Sigmoid colon (tissue), 7 donors: ENCODE measurements at places on chromosomes 13 and 19. TPM values are rescaled to one million over a fixed set of nuclear protein-coding genes. Genes with fewer than 3 reads are reported as not detected.

DNA sequence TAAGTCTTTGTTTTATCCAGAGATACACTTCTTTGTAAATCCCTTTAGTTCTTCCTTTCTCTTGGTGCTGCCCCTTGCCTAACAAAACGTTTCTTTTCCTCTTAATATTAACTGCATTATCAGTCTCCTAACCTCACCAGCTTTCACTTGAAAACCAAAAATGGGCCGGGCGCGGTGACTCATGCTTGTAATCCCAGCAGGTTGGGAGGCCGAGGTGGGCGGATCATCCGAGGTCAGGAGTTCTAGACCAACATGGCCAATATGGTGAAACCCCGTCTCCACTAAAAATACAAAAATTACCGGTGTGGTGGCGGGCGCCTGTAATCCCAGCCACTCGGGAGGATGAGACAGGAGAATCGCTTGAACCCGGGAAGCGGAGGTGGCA, 329.8 kb upstream of the MIR17HG start:
- DNase-seq: no peak

Gene ZIM2
- 1.5 TPM for total RNA-seq

- DNase-seq: no peak
These were observed 1.2 kb downstream of the LYPD3 start for GRCh38 chr19:43464134-43464775.

Gene MEDAG
- total RNA-seq: 23.9 TPM

DNA sequence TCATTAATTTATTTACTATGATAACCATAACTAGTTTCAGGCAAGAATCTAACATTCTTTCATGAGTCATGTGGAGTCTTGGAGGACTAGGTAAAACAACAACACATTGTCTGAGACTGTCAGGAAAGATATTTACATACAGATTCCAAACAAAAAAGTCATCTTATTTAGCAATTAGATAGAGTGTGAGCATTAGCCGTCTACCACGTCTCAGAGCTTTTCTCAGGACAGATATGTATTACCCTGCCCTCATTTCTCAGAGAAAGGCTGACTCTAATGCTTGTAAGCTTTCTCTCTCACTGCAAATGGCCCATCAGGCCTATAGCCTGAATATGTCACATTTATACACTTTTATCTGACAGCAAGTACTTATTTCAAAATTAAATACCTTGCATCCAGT, 312.1 kb upstream of the PCDH20 start:
- no peak for DNase-seq

DNA sequence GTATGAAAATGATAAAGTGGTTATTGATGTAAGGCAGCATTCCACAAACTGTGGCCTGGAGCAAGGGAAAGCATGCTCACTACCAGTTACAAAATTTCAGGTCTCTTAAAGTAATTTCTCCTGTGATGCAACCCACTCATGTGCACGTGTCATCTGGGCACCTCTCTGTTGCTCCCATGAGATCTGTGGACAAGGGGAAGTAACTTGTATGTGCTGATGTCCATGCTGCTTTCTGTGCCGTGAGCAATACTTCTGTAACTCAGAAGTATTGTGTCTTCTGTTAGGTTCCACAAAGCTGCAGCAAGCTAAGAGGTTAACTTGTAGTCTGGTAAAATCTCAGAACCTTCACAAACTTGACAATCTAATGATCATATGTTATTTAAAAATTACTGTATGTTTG, 930.0 kb upstream of the SLITRK6 start:
- no peak for DNase-seq

DNA sequence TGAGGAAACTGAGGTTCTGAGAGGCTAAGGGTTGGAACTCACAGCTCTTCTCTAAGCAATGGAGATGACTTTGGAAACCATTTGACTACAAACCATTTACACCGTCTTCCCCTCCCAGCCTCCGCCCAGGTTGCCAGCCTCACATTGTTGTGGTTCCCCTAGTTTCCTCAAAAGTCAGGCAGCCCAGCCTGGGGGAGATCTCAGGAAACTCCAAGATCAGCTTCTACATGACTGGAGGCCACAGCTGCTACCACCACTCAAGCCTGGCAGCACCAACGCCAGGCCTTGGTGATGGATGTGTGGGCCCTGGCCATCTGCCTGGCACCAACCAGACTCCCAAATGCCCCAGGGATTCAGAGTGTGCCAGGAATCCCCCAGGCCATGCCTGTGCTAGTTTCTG, 207.9 kb downstream of the TSHZ3 start:
- DNase-seq: no peak

DNA sequence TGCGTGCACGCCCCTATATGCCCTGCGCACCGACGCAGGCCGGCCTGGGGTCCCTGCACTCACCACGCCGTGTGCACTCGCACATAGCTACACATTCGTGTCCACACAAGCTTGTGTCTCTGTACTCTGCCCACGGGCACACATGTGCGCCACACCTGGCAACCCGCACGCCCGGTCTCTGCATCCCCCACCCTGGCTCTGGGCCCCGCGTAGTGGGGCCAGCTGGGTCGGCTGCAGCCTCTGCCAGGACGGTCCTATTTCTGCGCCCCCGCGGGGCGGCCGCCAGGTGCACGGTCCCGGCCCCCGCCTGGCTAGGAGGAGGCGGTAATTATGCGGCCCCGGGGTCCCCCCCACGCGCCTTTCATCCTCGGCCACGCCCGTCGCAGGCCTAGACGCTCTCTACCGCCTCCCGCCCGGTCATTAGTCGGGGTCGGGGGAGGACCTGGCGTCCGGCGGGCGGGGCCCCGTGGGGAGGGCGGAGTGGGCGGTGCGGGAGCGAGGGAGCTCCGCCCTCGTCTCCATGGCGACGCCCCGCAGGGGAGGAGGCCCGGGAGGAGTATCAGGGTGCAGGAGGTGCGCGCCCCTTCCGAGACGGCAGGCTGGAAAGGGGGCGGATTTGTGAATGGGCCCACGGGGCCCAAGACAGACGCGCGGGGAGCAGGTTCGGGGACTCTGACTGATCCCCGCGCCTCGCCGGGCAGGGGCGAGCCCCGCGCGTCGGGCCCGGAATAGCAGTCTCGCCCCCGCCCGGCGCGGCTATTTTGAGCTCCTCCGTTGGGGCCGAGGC, 2.8 kb upstream of the CIRBP start:
- DNase-seq: peak; percentile 94

GRCh38 chr19:44623080-44623479, 9.7 kb downstream of the IGSF23 start:
- DNase-seq: no peak

- no peak for DNase-seq
These were observed 111.3 kb downstream of the ZDHHC20 start for GRCh38 chr13:21347753-21348318.

Gene SGCG
- 0.95 TPM for total RNA-seq

DNA sequence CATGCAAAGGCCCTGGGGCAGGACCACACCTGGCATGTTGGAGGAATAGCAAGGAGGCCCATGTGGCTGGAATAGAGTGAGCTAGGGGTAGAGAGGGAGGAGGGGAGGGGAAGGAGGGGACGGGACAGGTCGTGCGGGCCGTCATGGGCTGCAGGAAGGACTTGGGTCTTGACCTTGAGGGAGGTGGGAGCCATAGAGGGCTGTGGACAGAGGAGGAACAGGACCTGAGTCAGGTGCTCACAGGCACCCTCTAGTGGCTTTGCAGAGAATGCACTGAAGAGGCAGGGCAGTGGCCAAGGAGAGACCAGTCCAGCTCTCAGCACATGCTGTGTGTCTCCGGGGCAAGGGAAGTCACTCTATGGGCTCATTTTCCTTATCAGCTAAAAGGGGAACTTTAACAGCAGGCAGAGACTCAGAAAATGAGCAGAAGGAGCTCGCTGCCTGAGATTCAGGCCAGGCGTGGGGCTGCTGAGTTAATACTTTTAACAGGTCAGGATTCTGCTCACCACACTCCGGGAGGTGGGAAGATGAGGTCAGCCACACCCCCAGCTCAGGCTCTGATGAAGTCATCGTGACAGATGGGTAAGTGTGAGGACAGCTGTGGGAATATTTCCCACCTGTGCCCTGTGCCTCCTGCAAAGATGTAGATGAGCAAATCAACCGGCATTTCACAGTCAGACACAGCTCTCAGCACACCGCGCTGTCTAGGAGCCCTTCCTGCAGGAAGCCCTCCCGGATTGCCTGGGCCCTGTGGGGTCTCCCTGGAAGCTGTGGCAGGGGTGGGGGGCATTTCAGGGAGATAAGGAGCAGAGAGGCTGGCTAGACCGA, 6.0 kb upstream of the TNFAIP8L1 start:
- peak; percentile 79 for DNase-seq

DNA sequence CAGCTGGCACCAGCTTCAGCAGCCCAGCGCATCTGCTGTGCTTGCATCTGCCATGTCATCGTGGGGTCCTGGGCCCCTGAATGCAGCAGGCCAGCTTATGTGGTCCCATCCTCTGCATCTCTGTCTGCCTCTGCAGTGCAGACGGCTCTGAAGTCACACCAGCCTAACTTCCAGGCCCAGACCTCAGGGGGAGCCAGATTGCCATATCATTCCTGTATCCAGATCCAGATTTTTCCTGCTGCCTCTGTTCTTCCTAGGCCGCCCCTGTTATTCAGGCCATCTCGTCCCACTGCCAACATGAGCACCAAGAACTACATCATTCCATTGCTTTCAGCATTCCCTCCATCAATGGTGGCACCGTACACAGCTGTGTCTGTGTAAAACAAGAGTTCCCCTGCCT, 571.6 kb downstream of the UQCRFS1 start:
- no peak for DNase-seq

DNA sequence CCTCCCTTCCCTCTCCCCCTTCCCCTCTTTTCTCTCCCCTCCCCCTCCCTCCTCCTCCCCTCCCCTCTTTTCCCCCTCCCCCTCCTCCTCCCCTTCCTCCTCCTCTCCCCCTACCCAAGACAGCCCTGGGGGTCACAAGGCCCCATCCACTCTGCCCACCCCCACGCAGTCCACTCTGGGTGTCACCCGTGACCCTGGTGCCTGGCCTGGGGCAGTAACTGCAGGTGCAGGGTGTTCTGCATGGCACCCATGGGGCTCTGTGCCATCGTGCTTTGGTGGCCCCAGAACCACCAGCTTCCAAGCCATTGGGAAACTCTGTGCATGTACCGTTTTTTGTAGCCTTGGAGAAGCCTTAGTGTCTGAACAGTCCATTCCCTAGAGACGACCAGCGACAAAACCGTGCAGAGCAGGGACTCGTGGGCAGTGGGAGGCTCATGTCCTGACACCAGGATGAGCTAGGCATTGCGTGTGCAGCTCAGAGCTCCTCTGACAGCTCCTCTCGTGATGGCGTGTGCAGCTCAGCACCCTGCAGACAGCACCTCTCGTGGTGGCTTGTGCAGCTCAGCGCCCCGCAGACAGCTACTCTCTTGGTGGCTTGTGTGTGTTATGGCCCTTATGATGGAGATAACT, 43.7 kb upstream of the F7 start:
- DNase-seq: peak; percentile 40

Gene GGN
- total RNA-seq: not detected

DNA sequence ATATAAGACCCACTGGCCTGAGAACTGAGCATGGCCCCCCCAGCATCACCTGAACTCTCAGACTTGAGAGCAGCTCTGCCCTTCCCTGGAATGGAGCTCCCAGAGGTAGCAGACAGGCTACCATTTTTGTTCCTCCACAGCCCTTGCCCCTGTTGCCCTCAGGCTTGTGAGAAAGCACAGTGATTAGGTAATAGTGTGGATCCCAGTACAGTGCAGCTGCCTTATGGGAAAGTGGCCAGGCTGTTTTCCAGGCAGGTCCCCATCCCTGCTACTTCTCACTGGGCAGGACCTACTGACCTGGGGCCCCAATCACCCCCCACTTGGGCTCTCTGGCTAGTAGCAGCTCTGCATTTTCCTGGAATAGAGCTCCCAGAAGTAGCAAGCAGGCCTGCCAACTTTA, 834.0 kb downstream of the DACH1 start:
- no peak for DNase-seq

Gene SIAH3
- not detected for total RNA-seq

Gene ZNF823
- total RNA-seq: 22.8 TPM

Gene IRS2
- total RNA-seq: 15.3 TPM

DNA sequence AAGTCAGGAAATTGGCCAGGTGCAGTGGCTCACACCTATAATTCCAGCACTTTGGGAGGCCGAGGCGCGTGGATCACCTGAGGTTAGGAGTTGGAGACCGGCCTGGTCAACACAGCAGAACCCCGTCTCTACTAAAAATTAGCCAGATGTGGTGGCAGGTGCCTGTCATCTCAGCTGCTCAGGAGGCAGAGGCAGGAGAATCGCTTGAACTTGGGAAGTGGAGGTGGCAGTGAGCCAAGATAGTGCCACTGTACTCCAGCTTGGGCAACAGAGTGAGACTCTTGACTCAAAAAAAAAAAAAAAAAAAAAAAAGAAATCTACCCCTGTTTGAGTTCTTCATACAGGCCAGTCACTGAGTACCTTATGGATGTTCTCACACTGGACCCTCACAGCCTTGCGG, 42.0 kb downstream of the SLC15A1 start:
- no peak for DNase-seq

GRCh38 chr19:55832676-55833075, 877 bp upstream of the NLRP11 start:
- no peak for DNase-seq

GRCh38 chr13:100461309-100462030, 127.1 kb downstream of the GGACT start:
- DNase-seq: no peak

DNA sequence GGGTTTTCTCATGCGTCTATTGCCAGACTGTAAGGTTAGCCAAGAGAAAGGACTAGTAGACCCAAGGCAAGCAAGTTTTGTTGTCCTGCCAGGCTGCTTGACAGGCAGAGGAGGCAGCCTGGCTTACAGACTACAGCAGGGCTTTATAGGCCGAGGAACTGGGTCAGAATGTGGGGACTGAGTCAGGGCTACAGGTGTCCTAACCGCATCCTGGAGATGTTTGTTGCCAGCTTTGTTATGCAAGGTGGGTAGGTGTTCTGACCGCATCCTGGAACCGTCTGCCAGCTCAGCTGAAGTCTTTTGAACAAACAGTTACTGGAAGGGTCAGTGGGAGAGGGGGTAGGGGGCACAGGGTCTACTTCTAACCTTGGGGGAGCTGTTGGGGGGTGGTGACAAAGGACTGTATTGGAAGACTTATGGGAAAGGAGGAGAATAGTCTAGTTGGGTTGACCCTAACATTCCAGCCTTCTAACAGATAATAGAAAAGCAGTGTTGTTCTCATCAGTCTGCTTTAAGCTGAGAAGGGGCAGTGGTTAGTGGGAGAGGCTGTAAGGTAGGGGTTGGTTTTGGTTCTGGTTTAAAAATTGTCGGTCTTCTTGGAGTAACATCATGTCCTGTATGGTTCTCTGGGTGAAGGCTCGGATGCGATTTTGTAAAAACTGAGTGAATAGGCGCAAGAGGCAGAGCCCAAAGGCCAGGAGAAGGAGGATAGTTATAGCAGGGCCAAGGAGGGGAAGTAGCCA, 913.8 kb upstream of the SLITRK5 start:
- no peak for DNase-seq

Gene IGFL3
- not detected for total RNA-seq

- DNase-seq: no peak
These were observed 275.4 kb downstream of the NALCN start for GRCh38 chr13:101140936-101141335.

- DNase-seq: no peak
These were observed 8.4 kb downstream of the EPHX3 start for GRCh38 chr19:15223649-15224361.
